ENCODE measurements at places on chromosomes 16 and 17.

- DNase-seq: no peak
Observed at GRCh38 chr17:39954876-39955275, 7.9 kb upstream of the GSDMA start.

DNA sequence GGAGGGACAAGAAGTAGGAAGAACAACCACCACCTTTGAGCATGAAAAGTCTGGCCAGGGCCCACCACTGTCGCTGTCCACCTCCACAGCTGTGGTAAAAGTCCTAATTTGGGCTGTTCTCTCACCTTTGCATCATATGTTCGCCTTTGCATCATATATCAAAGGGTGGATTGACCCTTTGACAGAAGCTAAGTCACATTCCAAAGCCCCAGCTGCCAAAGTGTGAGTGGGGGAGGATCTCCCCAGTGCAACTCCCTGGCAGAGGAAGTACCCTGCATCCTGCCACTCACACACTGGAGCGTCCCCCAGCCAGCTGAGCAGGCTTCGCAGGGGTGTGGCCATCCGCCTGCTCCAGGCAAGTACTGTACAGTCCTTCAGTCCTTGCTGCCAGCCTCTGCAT is 12.7 kb upstream of the SPECC1 start:
- no peak for DNase-seq

GRCh38 chr17:40550608-40551007 is 14.7 kb downstream of the CCR7 start:
- no peak for DNase-seq

- DNase-seq: peak; percentile 80
Observed at GRCh38 chr17:72120642-72121163, at the start of gene SOX9. Gene SOX9, plus strand, starts transcription at chr17:72121020. Its CDS starts 372 bp downstream, at chr17:72121392.

DNA sequence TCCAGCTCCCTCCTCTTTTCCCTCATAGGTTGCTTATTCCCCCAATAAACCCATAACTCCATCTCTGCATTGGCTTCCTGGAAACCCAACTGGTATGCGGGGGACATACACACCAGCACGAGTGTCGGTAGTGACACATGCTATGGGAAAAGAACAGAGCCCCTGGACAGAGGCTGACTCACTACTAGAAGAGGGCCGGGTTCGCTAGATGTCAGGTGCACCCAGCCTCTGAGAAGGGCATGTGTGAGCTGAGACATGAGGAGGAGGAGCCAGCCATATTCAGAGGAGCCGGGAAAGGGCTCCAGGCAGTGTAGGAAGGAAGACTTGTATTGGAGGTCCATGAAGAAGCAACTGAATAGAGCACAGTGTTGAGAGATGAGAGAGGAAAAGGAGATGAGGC is 241.1 kb downstream of the SOX9 start:
- peak; percentile 62 for DNase-seq

- DNase-seq: no peak
Observed at GRCh38 chr17:29723278-29724047, 100.8 kb upstream of the CORO6 start.

- DNase-seq: no peak
Observed at GRCh38 chr16:68147444-68147843, 62.3 kb downstream of the NFATC3 start.

- DNase-seq: no peak
Observed at GRCh38 chr17:7207120-7208001, 12.3 kb downstream of the DLG4 start.

Data from keratinocyte (primary cell).